Activated CD8-positive, alpha-beta T cell treated with anti-CD3 and anti-CD28 coated beads, Interleukin-2, amount 10 ng/mL, durations not matched to agents 7 days and 5 days (primary cell): ENCODE measurements at places on chromosomes 11 and 22. TPM values are rescaled to one million over a fixed set of nuclear protein-coding genes. Genes with fewer than 3 reads are reported as not detected.

TRMT2A gene
- 92.1 TPM for total RNA-seq

SCO2 gene
- 11.7 TPM for total RNA-seq

CTSW gene
- total RNA-seq = 413 TPM

SLC22A8 gene
- not detected for total RNA-seq

HSPB2 gene
- not detected for total RNA-seq

EMID1 gene
- not detected for total RNA-seq

PTPRJ gene
- total RNA-seq = 62.9 TPM

TBX10 gene
- not detected for total RNA-seq

ADORA2A gene
- total RNA-seq = 20.3 TPM

PTPN5 gene
- total RNA-seq = not detected

OR8J1 gene
- total RNA-seq = not detected

TP53AIP1 gene
- not detected for total RNA-seq

BATF2 gene
- 0.50 TPM for total RNA-seq

UBQLNL gene
- not detected for total RNA-seq
